Neural cell (in vitro differentiated cells): ENCODE measurements at places on chromosomes 5 and 9. TPM values are rescaled to one million over a fixed set of nuclear protein-coding genes. Genes with fewer than 3 reads are reported as not detected.

MAMDC4 gene
- 13.1 and 23.6 TPM in 2 replicates for polyA plus RNA-seq

ARID3C gene
- polyA plus RNA-seq = 2.1 and 2.8 TPM in 2 replicates

LCN12 gene
- polyA plus RNA-seq = 2.9 TPM in 1 of 2 replicates, not detected in the other

LHFPL2 gene
- polyA plus RNA-seq = 1.6 and 3.4 TPM in 2 replicates

MOB3B gene
- 1.8 and 2.2 TPM in 2 replicates for polyA plus RNA-seq

PHF24 gene
- 1.8 and 2.4 TPM in 2 replicates for polyA plus RNA-seq

MZB1 gene
- polyA plus RNA-seq = not detected in 2 replicates

SAPCD2 gene
- polyA plus RNA-seq = 0.22 and 0.96 TPM in 2 replicates

ANKRD18A gene
- polyA plus RNA-seq = 0.45 TPM in 1 of 2 replicates, not detected in the other

TEX48 gene
- polyA plus RNA-seq = not detected in 2 replicates

OR2S2 gene
- polyA plus RNA-seq = not detected in 2 replicates

PCDHGA6 gene
- 0.09 TPM in 1 of 2 replicates, not detected in the other for polyA plus RNA-seq

INSYN2B gene
- polyA plus RNA-seq = 0.37 and 5.5 TPM in 2 replicates

PCDHA9 gene
- polyA plus RNA-seq = 0.56 and 0.88 TPM in 2 replicates

SLCO4C1 gene
- 0.12 TPM in 1 of 2 replicates, not detected in the other for polyA plus RNA-seq

LCN9 gene
- polyA plus RNA-seq = 2.5 and 6.5 TPM in 2 replicates

SLC46A2 gene
- not detected in 2 replicates for polyA plus RNA-seq

ZBTB34 gene
- polyA plus RNA-seq = 19.5 and 21.8 TPM in 2 replicates

TMCO6 gene
- 23.5 and 37.5 TPM in 2 replicates for polyA plus RNA-seq

C9orf43 gene
- 0.33 TPM in 1 of 2 replicates, not detected in the other for polyA plus RNA-seq

KIF12 gene
- 0.14 TPM in 1 of 2 replicates, not detected in the other for polyA plus RNA-seq

EDIL3 gene
- polyA plus RNA-seq = 6.1 and 7.4 TPM in 2 replicates

PCDHB9 gene
- 4.8 and 4.9 TPM in 2 replicates for polyA plus RNA-seq

EPB41L4A gene
- 4.9 and 7.4 TPM in 2 replicates for polyA plus RNA-seq

ADAMTSL1 gene
- polyA plus RNA-seq = 0.32 and 1.1 TPM in 2 replicates

HMHB1 gene
- polyA plus RNA-seq = not detected in 2 replicates

ZBED3 gene
- 0.56 and 5.0 TPM in 2 replicates for polyA plus RNA-seq

F12 gene
- polyA plus RNA-seq = 1.4 and 7.8 TPM in 2 replicates

NKD2 gene
- polyA plus RNA-seq = 7.2 and 14.2 TPM in 2 replicates

TRIM7 gene
- polyA plus RNA-seq = 1.4 and 2.1 TPM in 2 replicates

EEIG1 gene
- polyA plus RNA-seq = 6.7 and 18.5 TPM in 2 replicates

IRX2 gene
- polyA plus RNA-seq = 0.16 and 0.95 TPM in 2 replicates

SNX2 gene
- polyA plus RNA-seq = 33.4 and 36.1 TPM in 2 replicates

SPATA9 gene
- 1.1 and 5.8 TPM in 2 replicates for polyA plus RNA-seq

CATSPER3 gene
- polyA plus RNA-seq = 0.17 and 0.80 TPM in 2 replicates

NME5 gene
- polyA plus RNA-seq = 12.8 and 17.0 TPM in 2 replicates

GPR151 gene
- 0.90 and 1.0 TPM in 2 replicates for polyA plus RNA-seq

TAS2R1 gene
- 0.41 TPM in 1 of 2 replicates, not detected in the other for polyA plus RNA-seq

KIAA0825 gene
- 5.1 and 5.3 TPM in 2 replicates for polyA plus RNA-seq

PHYKPL gene
- 16.9 and 19.5 TPM in 2 replicates for polyA plus RNA-seq

ARL14EPL gene
- 0.24 TPM in 1 of 2 replicates, not detected in the other for polyA plus RNA-seq

INSL6 gene
- not detected in 2 replicates for polyA plus RNA-seq

CARTPT gene
- polyA plus RNA-seq = 0.71 TPM in 1 of 2 replicates, not detected in the other

C5orf58 gene
- not detected in 2 replicates for polyA plus RNA-seq

ANKRD55 gene
- polyA plus RNA-seq = 22.1 and 49.8 TPM in 2 replicates
